ENCODE measurements at places on chromosomes 2 and 18. TPM values are rescaled to one million over a fixed set of nuclear protein-coding genes. Genes with fewer than 3 reads are reported as not detected.

DNA sequence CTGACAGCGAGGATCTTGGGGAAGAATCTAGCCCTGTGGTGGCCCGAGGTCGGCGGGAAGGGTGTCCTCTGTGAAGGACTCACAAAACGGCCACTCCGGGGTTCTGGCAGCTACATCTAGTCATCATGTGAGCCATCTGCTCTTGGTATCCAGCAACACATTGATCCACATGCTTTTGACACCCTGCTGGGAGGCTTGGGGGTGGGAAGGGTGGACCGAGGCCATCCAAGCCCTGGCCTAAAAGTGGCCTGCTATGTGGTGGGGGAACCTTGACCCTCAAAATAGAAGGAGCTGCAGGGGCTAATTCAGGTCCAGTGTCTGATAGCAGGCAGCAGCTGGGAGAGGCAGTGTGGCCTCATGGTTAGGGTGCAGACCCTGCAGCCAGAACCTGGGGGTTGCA, 145.7 kb downstream of the CELF4 start:
- peaks cover 4% of the 10 kb centered on the region for H3K4me1 ChIP-seq
- no peaks in the 10 kb centered on the region for H3K27me3 ChIP-seq
- no peaks in the 10 kb centered on the region for H3K36me3 ChIP-seq
- H3K27ac ChIP-seq: no peak overlapping the region
- no peak for DNase-seq

DNA sequence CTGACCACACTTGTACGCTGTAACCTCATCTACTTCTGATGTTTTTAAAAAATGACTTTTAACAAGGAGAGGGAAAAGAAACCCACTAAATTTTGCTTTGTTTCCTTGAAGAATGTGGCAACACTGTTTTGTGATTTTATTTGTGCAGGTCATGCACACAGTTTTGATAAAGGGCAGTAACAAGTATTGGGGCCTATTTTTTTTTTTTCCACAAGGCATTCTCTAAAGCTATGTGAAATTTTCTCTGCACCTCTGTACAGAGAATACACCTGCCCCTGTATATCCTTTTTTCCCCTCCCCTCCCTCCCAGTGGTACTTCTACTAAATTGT, 2.1 kb downstream of the RHOB start:
- H3K4me3 ChIP-seq: peak overlapping the region; percentile 49
- H3K4me1 ChIP-seq: peaks cover 11% of the 10 kb centered on the region
- no peak overlapping the region for H3K27ac ChIP-seq
- no peaks in the 10 kb centered on the region for H3K36me3 ChIP-seq
- DNase-seq: no peak
- H3K27me3 ChIP-seq: peaks cover 12% of the 10 kb centered on the region

- H3K27ac ChIP-seq: no peak overlapping the region
- no peaks in the 10 kb centered on the region for H3K27me3 ChIP-seq
- H3K4me3 ChIP-seq: no peak overlapping the region
- peaks cover 3% of the 10 kb centered on the region for H3K4me1 ChIP-seq
- H3K36me3 ChIP-seq: no peaks in the 10 kb centered on the region
- no peak for DNase-seq
Measured at GRCh38 chr2:128496700-128497099, 178.0 kb upstream of the HS6ST1 start.

DNA sequence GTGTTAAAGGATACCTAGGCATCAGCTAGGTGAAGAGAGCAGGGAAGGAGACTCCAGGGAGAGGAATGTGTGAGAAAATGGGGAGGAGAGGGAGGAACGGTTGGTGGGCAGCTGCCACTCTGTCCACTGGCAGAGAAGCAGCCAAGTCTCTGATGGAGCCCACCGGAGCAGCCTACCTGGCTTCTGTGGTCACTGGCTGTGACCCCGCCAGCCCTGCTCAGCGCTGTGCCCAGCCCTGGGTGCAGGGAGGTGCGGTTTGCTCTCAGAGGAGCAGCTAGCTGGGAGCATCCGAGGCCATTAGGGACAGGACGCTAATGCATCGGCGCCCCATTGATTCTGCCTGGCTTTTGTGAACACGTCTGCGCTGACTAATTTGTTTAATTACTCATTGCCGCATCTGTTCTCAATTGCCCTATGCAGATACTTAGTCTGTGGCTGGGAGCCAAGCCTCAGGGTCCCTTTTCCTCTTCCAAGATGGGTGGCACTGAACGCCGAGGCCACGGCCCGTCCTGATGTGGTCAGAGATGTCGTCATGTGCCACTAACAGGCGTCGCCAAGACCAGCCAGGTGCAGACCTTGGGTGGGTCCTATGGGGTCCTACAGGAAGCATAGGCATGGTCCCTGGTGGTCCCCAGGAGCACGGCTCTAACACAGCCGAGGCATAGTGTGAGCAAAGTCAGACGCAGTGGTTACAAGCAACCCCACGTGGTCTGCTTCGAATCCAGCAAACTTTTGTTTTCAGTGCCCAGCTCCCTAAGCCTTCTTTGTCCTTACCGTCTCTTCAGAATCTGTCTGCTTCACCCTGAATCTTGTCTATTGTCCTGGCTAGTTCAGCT, 82.0 kb downstream of the RRM2 start:
- no peaks in the 10 kb centered on the region for H3K27me3 ChIP-seq
- no peaks in the 10 kb centered on the region for H3K36me3 ChIP-seq
- no peaks in the 10 kb centered on the region for H3K4me1 ChIP-seq
- no peak overlapping the region for H3K4me3 ChIP-seq

DNA sequence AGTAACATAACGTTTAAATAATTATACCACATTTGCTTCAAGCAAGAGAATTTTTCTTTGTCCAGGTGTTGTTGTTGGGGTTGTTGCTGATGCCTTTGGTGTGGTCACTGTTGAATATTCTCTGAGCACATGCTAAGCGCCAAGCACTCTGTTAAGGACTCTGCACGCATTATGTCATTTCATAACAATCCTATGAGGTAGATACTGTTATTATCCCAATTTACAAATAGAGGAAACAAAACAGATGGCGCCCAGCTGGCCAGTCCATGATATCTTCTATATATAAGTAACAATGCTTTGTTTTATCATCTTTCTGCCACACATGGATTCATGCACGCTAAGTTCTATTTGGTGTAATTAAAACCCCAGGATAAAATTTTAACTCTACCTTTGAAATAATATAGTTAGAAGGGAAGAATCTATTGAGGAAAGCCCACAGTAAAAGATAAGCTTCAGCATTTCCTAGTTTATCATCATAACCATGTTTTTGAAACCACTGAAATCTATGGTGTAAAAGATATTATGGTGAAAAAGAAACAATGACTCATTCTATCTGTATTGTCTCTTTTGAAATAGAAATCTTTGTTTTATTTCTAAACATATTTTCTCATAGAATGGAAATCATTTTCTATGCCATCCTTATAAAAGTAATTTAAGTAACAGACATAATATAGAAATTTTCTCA, 199.7 kb downstream of the PID1 start:
- H3K36me3 ChIP-seq: no peaks in the 10 kb centered on the region
- H3K27ac ChIP-seq: no peak overlapping the region
- peaks cover 3% of the 10 kb centered on the region for H3K27me3 ChIP-seq
- H3K4me3 ChIP-seq: no peak overlapping the region
- no peak for DNase-seq

- no peak for DNase-seq
- H3K4me1 ChIP-seq: no peaks in the 10 kb centered on the region
Measured at GRCh38 chr18:7733642-7734041, 166.5 kb downstream of the PTPRM start.

IL36G gene
- total RNA-seq: not detected

RIT2 gene
- not detected for total RNA-seq

VIT gene
- not detected for total RNA-seq

DNA sequence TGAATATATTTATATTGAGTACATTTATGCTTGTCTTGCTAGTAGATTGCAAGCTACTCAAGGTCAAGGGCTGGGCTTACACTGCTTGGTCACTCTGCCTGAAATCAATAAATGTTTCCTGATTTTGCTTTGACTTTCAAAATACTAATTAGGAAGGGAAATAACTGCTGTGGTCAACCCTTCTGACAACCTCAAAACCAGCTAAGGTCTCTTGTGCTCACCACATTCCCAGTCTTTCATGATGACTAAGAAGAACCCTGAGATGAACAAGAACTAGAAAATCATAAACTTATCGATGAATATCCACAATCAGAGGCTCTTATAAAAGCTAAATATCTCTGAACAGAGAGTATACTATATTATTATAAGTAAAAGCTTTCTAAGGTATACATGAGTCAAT, 33.3 kb downstream of the ABCB11 start:
- no peaks in the 10 kb centered on the region for H3K4me1 ChIP-seq
- H3K27ac ChIP-seq: no peak overlapping the region
- no peak overlapping the region for H3K4me3 ChIP-seq
- H3K36me3 ChIP-seq: no peaks in the 10 kb centered on the region

DNA sequence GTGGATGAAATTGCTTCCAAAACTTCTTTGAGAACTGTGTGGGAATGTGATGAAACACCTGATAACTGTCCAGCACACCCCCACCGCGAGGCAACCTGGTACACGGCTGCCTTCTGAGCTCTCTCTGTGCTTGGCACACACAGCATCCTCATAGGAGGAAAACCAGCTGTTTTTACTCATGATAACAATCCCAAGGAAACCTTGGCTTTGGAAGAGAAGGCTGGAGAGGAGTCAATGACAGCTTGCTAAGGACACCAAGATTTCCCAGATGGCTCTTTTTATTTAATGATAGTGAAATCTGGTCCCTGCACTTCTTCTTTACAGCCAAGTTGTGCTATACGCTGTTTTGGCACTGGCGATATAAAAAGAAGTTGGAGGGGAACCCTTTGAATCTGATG, 232.5 kb upstream of the FN1 start:
- H3K36me3 ChIP-seq: no peaks in the 10 kb centered on the region
- no peak overlapping the region for H3K27ac ChIP-seq
- no peak overlapping the region for H3K4me3 ChIP-seq
- H3K4me1 ChIP-seq: no peaks in the 10 kb centered on the region
- no peak for DNase-seq

- H3K27me3 ChIP-seq: no peaks in the 10 kb centered on the region
- H3K4me1 ChIP-seq: peaks cover 2% of the 10 kb centered on the region
- no peak for DNase-seq
- H3K4me3 ChIP-seq: no peak overlapping the region
- no peak overlapping the region for H3K27ac ChIP-seq
Measured at GRCh38 chr2:11228692-11229091, 73.4 kb downstream of the SLC66A3 start.

DNA sequence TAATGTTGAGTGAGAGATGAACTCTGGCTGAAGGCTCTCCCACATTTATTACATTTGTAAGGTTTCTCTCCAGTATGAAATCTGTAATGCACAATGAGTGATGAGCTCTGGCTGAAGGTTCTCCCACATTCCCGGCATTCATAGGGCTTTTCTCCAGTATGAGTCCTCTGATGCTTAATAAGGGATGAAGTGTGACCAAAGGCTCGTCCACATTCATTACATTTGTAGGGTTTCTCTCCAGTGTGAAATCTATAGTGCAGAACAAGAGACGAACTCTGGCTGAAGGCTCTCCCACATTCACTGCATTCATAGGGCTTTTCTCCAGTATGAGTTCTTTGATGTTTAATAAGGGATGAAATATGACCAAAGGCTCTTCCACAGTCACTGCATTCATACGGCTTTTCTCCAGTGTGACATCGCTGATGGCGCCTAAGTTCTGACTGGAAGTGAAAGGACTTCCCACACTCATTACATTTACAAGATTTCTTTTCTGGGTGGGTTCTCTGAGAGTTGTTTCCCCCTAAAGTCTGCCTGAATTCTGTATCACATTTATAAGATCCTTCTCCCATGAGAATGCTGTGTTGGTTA, 10.2 kb downstream of the ZNF514 start:
- H3K27me3 ChIP-seq: no peaks in the 10 kb centered on the region
- no peak overlapping the region for H3K4me3 ChIP-seq
- no peak overlapping the region for H3K27ac ChIP-seq
- peaks cover 78% of the 10 kb centered on the region for H3K36me3 ChIP-seq
- no peaks in the 10 kb centered on the region for H3K4me1 ChIP-seq

- H3K4me3 ChIP-seq: no peak overlapping the region
- peak overlapping the region; percentile 33 for H3K27ac ChIP-seq
- H3K36me3 ChIP-seq: no peaks in the 10 kb centered on the region
- DNase-seq: no peak
- H3K4me1 ChIP-seq: peaks cover 80% of the 10 kb centered on the region
- no peaks in the 10 kb centered on the region for H3K27me3 ChIP-seq
Measured at GRCh38 chr2:224973112-224974016, 68.9 kb downstream of the DOCK10 start.

GRCh38 chr18:48002933-48003365, 72.5 kb upstream of the SMAD2 start:
- no peaks in the 10 kb centered on the region for H3K36me3 ChIP-seq
- no peaks in the 10 kb centered on the region for H3K27me3 ChIP-seq
- no peak for DNase-seq
- no peak overlapping the region for H3K4me3 ChIP-seq

GPAT2 gene
- 9.9 TPM for total RNA-seq

DNA sequence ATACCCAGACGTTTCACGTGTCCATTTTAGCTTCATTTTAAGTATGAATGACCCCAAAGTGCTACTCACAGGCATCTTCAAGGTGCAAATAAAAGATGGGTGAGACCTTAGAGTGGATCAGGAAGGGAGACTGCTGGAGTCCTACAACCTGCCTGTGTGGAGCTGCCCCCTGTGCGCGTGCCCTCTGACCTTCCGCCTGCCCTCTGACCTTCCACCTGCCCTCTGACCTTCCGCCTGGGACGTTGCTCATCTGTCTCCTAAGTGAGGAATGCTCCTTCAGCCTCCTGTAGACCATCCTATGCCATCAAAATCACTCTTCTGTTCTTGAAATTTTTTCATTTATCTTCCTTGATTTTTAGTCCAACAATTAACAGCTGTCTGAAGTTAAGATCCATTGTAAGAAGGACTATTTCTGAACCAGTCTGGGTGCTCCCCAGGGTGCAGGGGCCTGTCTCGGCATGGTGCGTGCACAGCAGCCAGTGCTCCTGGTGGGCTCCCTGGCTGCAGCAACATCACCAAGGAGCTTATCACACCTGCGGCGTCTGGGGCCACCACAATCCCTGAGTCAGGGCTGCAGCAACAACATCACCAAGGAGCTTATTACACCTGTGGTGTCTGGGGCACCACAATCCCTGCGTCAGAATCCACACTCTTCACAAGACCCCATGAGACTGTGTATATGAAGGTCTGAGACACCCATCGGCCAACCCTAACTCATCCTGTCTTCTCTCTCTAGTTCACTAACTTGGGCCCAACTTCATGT, 86.0 kb downstream of the TPO start:
- H3K27me3 ChIP-seq: no peaks in the 10 kb centered on the region
- no peak for DNase-seq
- no peak overlapping the region for H3K27ac ChIP-seq
- no peaks in the 10 kb centered on the region for H3K36me3 ChIP-seq
- no peaks in the 10 kb centered on the region for H3K4me1 ChIP-seq
- H3K4me3 ChIP-seq: no peak overlapping the region

DSC3 gene
- not detected for total RNA-seq

IAH1 gene
- total RNA-seq: 57.3 TPM

GRCh38 chr2:160376576-160376975, 117.0 kb downstream of the RBMS1 start:
- no peaks in the 10 kb centered on the region for H3K36me3 ChIP-seq
- peak overlapping the region; percentile 53 for H3K27ac ChIP-seq
- H3K4me1 ChIP-seq: peaks cover 96% of the 10 kb centered on the region
- no peak for DNase-seq
- H3K4me3 ChIP-seq: no peak overlapping the region

PDCD1 gene
- total RNA-seq: 0.23 TPM

SOX11 gene
- not detected for total RNA-seq

- no peaks in the 10 kb centered on the region for H3K36me3 ChIP-seq
- no peak overlapping the region for H3K4me3 ChIP-seq
- H3K27ac ChIP-seq: no peak overlapping the region
- DNase-seq: no peak
- peaks cover 16% of the 10 kb centered on the region for H3K27me3 ChIP-seq
Measured at GRCh38 chr18:5817816-5818215, 77.5 kb downstream of the TMEM200C start.

Measured in naive thymus-derived CD8-positive, alpha-beta T cell (primary cell).